CD4-positive, alpha-beta T cell (primary cell): ENCODE measurements at places on chromosomes 3 and 15. TPM values are rescaled to one million over a fixed set of nuclear protein-coding genes. Genes with fewer than 3 reads are reported as not detected.

CHRD gene
- total RNA-seq: 0.22 TPM

OXSM gene
- 7.9 TPM for total RNA-seq

ATP10A gene
- 30.0 TPM for total RNA-seq

DPPA4 gene
- total RNA-seq: 3.6 TPM

FOXL2 gene
- total RNA-seq: not detected

ALDH1A2 gene
- total RNA-seq: not detected

IL20RB gene
- total RNA-seq: 2.2 TPM

C2CD4A gene
- 0.19 TPM for total RNA-seq

ANKRD63 gene
- not detected for total RNA-seq

RBMS3 gene
- total RNA-seq: 1.7 TPM

ACOX2 gene
- total RNA-seq: not detected

IL17RE gene
- 1.4 TPM for total RNA-seq

MYO1E gene
- 0.59 TPM for total RNA-seq

NUSAP1 gene
- 2.3 TPM for total RNA-seq

RPP25 gene
- total RNA-seq: 0.45 TPM

DNAH1 gene
- 49.7 TPM for total RNA-seq

MYRIP gene
- total RNA-seq: not detected

GMNC gene
- not detected for total RNA-seq

PIF1 gene
- total RNA-seq: 0.22 TPM

CYP1A1 gene
- not detected for total RNA-seq

GCSAM gene
- 6.5 TPM for total RNA-seq

KCNMB2 gene
- not detected for total RNA-seq

GRAMD2A gene
- total RNA-seq: not detected

GOLGA8S gene
- total RNA-seq: 0.14 TPM

ANP32A gene
- total RNA-seq: 55.1 TPM

ICE2 gene
- 23.4 TPM for total RNA-seq

C3orf49 gene
- not detected for total RNA-seq

NKIRAS1 gene
- 3.8 TPM for total RNA-seq

SNX22 gene
- total RNA-seq: 0.19 TPM

C3orf20 gene
- total RNA-seq: not detected

SLC12A1 gene
- not detected for total RNA-seq

KBTBD13 gene
- total RNA-seq: not detected

CDHR4 gene
- 0.17 TPM for total RNA-seq

TMC3 gene
- not detected for total RNA-seq

SLC24A5 gene
- total RNA-seq: not detected

IGSF11 gene
- total RNA-seq: 0.58 TPM

SEMA3G gene
- total RNA-seq: 0.34 TPM

UNC13C gene
- total RNA-seq: not detected

APPL1 gene
- total RNA-seq: 21.3 TPM
